ENCODE measurements at places on chromosomes 13 and 19. TPM values are rescaled to one million over a fixed set of nuclear protein-coding genes. Genes with fewer than 3 reads are reported as not detected.
A peak's percentile ranks its signal among the peaks of the same experiment; 100 is the strongest.

The ZNF440 gene
- 8.8 TPM for total RNA-seq

- H3K27ac ChIP-seq = peak overlapping the region; percentile 84
- no peaks in the 10 kb centered on the region for H3K27me3 ChIP-seq
- no peak for DNase-seq
Measured at GRCh38 chr19:14507704-14508542, 10.3 kb downstream of the DNAJB1 start.

The CGB8 gene
- not detected for total RNA-seq

GRCh38 chr19:45125975-45126493 lies 33.1 kb downstream of the PPP1R37 start:
- no peaks in the 10 kb centered on the region for H3K36me3 ChIP-seq
- H3K27me3 ChIP-seq = no peaks in the 10 kb centered on the region
- peak; percentile 89 for DNase-seq
- H3K4me3 ChIP-seq = no peak overlapping the region

The SMIM44 gene
- not detected for total RNA-seq

The FAM83E gene
- total RNA-seq = 3.8 TPM

GRCh38 chr13:50893211-50893852 lies 16.3 kb upstream of the RNASEH2B start:
- peak overlapping the region; percentile 67 for H3K4me3 ChIP-seq
- H3K4me1 ChIP-seq = peaks cover 28% of the 10 kb centered on the region
- H3K36me3 ChIP-seq = peaks cover 7% of the 10 kb centered on the region
- no peaks in the 10 kb centered on the region for H3K27me3 ChIP-seq

The NTF4 gene
- not detected for total RNA-seq

DNA sequence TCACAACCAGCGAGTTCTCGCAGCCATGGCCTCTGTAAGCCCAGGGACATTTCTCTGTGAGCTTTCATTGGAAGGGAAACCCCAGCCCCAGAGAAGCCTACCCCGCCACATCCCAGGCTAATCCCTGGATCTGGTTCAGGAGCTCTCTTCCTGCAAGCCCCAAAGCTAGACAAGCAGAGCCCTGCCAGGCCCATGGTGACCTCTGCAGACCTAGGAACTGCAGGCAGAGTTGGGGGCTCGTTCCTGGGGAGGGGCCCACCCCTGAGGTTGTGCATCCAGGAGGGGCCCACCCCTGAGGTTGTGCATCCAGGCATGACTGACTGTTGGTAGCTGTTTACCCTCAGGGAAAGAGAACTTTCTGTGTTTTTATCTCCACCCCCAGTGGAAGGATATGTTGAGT lies 21.7 kb downstream of the KCTD15 start:
- no peak overlapping the region for H3K4me3 ChIP-seq
- no peak for DNase-seq
- peaks cover 21% of the 10 kb centered on the region for H3K27me3 ChIP-seq
- H3K4me1 ChIP-seq = peaks cover 11% of the 10 kb centered on the region
- no peaks in the 10 kb centered on the region for H3K36me3 ChIP-seq
- no peak overlapping the region for H3K27ac ChIP-seq

DNA sequence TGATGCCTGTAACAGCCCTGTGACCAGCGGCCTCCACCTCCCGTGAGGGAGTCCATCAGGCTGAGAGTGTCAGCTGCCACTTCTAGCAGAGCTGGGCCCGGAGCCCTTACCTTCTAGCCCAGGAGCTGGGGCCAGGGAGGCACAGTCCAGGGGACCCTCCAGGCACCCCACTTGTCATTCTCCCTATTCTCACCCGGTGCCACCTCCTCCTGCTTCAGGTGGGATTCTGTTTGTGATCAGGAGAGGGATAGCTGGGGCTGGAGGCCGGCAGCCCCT lies 4.1 kb downstream of the RASA3 start:
- no peak for DNase-seq
- peak overlapping the region; percentile 99 for H3K4me3 ChIP-seq
- H3K4me1 ChIP-seq = peaks cover 63% of the 10 kb centered on the region
- H3K36me3 ChIP-seq = peaks cover 35% of the 10 kb centered on the region

- peaks cover 22% of the 10 kb centered on the region for H3K4me1 ChIP-seq
- H3K27me3 ChIP-seq = no peaks in the 10 kb centered on the region
- no peak for DNase-seq
- H3K36me3 ChIP-seq = peaks cover 7% of the 10 kb centered on the region
Measured at GRCh38 chr19:12606796-12607195, 3.8 kb downstream of the ZNF490 start.

GRCh38 chr19:29704562-29705558 lies 10.2 kb downstream of the C19orf12 start:
- H3K4me1 ChIP-seq = peaks cover 59% of the 10 kb centered on the region
- peaks cover 47% of the 10 kb centered on the region for H3K36me3 ChIP-seq
- H3K27me3 ChIP-seq = no peaks in the 10 kb centered on the region
- H3K4me3 ChIP-seq = peak overlapping the region; percentile 47

- H3K36me3 ChIP-seq = no peaks in the 10 kb centered on the region
- no peak overlapping the region for H3K27ac ChIP-seq
Measured at GRCh38 chr13:23510979-23511735, 59.1 kb upstream of the TNFRSF19 start.

- peak overlapping the region; percentile 68 for H3K27ac ChIP-seq
- no peak overlapping the region for H3K4me3 ChIP-seq
- H3K4me1 ChIP-seq = peaks cover 40% of the 10 kb centered on the region
- H3K36me3 ChIP-seq = peaks cover 3% of the 10 kb centered on the region
- peak; percentile 88 for DNase-seq
Measured at GRCh38 chr19:937259-937694, 11.4 kb downstream of the ARID3A start.

DNA sequence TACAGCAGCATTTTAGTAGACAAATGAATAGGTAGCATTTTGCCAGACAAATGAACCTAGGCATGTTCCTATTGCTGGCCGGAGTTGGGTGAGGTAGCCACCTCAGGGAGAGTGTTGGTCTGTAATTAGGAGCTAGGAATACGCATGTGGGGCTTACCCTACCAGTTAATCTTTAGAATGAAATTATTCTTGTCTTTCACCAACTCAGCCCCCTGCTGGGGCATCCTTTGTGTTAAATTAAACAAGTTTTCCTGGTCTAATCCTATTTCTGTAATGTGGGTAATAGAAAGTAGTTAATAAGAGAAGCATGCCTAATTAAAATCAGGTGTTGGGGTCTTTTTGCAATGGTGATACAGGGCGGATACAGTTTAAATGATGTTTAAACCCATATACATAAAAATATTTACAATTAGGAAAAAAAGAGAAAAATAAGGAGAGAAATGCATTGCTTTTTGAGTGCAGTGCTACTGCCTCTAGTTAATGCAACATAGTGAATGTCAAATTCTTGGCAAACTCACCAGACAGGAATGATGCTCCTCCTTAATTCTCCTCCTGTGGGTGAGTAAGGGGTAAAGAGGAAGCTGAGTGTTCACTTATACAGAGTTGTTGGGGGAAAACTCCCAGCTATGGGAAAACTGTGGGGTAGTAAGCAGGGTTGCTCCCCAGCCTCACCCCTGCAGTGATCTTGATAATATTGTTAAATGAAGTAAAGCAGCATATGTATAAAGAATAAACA lies 276.4 kb upstream of the EDNRB start:
- no peak for DNase-seq
- no peaks in the 10 kb centered on the region for H3K36me3 ChIP-seq
- H3K4me3 ChIP-seq = no peak overlapping the region
- H3K27me3 ChIP-seq = peaks cover 4% of the 10 kb centered on the region

The HIF3A gene
- total RNA-seq = not detected

GRCh38 chr19:38055655-38056521 lies 148.9 kb downstream of the SIPA1L3 start:
- H3K4me3 ChIP-seq = no peak overlapping the region

GRCh38 chr19:40642757-40643305 lies 41.7 kb downstream of the LTBP4 start:
- peaks cover 2% of the 10 kb centered on the region for H3K27me3 ChIP-seq
- H3K4me1 ChIP-seq = peaks cover 2% of the 10 kb centered on the region
- H3K36me3 ChIP-seq = no peaks in the 10 kb centered on the region
- DNase-seq = no peak
- no peak overlapping the region for H3K27ac ChIP-seq

DNA sequence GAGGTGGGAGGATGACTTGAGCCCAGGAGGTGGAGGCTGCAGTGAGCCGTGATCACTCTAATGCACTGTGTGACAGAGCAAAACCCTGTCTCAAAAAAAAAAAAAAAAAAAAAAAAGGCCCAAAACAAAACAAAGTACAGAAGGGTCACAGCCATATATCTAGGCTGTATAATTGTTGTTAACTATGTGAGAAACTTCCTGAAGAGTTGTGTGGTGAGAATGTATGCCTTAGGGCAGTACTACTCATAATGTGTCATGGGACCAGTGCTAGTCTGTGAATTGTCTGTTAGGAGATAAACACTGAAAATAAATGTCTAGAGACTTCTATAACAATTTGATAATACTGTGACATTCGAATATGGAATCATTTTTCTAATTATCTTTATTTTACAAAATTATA lies 43.1 kb downstream of the PAN3 start:
- H3K4me1 ChIP-seq = peaks cover 47% of the 10 kb centered on the region
- peaks cover 28% of the 10 kb centered on the region for H3K36me3 ChIP-seq
- no peaks in the 10 kb centered on the region for H3K27me3 ChIP-seq
- no peak for DNase-seq

DNA sequence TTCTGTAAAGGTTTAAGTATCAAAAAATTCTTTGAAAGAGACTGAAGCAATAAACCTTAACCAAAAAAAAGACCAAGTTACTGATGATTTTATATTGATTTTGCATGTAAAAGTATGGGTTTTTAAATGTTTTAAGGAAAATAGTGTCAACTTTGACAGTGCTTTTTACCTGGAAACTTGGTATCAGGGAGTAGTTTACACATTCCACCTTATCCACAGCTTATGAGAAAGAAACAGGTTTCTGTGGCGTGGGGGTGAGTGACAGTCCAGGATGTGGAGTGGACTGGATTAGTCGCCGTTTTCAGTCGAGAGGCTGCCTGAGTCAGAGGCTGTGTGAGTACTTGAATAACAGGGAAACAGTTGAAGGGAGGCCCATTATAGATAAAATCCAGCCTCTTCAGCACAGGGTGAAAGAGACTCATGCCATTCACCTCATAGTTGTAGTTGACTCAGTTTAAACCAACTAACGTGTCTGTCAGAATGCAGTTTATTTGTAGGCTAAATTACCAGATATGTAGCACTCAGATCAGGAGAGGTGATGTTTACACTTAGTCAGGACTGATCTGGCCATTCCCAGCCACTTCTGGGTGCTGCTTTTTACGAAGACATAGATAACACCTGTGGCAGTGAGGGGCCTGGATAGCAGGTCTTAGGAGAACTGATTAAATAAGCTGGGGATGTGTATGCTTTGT lies 595 bp upstream of the GPR183 start:
- peaks cover 85% of the 10 kb centered on the region for H3K4me1 ChIP-seq
- H3K27me3 ChIP-seq = no peaks in the 10 kb centered on the region
- DNase-seq = peak; percentile 86
- peaks cover 50% of the 10 kb centered on the region for H3K36me3 ChIP-seq
- peak overlapping the region; percentile 76 for H3K4me3 ChIP-seq

GRCh38 chr13:107801621-107802020 lies 413.7 kb downstream of the LIG4 start:
- no peak for DNase-seq
- no peak overlapping the region for H3K4me3 ChIP-seq
- H3K36me3 ChIP-seq = no peaks in the 10 kb centered on the region
- H3K27me3 ChIP-seq = no peaks in the 10 kb centered on the region

DNA sequence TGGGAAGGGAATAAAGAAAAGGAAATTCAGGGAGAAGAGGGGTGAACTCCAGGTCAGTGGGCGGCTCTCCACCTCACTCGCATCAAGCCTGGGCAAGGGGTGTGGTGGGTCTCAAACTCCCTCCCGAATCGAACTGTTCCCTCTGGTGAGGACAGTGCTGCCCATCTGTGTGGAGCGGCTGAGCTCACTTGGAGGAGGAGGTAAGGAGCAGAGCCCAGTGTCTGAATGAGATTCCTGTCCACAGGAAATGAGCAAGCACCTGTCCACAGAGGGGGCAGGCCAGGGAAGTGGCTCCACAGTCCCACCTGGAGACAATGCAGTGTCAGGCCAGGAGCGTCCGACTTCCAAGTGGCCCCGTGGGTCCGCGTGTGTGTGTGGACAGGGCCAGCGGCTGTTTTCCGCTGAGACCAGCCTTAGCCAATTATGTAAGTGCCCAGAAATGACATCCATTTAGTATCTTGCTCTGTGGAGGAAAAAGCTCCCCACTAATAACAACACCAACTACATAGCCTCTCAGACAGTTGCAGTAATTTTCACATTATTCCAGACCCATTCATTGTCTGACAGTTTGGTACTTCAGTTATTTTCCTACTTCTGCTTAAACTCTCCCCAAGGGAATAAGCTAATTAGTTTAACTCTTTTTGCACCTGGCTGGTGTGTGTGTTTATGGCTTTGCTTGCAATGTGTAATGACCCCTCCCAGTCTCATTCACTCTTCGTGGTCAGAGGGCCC lies 114.6 kb downstream of the SOX1 start:
- no peaks in the 10 kb centered on the region for H3K4me1 ChIP-seq
- H3K36me3 ChIP-seq = no peaks in the 10 kb centered on the region
- H3K27me3 ChIP-seq = no peaks in the 10 kb centered on the region
- no peak for DNase-seq
- no peak overlapping the region for H3K27ac ChIP-seq

DNA sequence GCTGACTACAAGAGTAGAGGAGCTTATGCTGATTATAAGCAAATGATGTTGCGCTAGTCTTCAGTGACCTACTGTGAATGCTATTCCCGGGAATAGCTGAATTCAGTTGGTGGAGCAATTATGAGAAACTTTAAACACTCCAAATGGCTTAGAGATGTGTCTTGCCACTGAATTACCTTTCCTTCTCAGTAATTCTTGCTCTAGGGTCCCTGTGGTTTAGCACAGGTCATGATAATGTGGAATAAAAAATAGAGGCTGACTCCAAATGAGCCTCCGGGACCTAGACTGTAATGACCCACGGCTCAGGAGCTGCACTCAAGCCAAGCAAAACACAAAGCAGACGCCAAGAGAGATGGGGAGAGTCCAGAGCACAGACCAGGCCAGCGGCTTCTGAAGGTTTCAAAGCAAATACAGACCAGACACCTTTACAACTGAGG lies 124.7 kb downstream of the RGCC start:
- no peak overlapping the region for H3K4me3 ChIP-seq
- DNase-seq = no peak
- no peaks in the 10 kb centered on the region for H3K27me3 ChIP-seq
- peaks cover 19% of the 10 kb centered on the region for H3K36me3 ChIP-seq

All from activated CD8-positive, alpha-beta T cell treated with anti-CD3 and anti-CD28 coated beads for 36 hours (primary cell).